ENCODE measurements at places on chromosomes 13 and 19.

DNA sequence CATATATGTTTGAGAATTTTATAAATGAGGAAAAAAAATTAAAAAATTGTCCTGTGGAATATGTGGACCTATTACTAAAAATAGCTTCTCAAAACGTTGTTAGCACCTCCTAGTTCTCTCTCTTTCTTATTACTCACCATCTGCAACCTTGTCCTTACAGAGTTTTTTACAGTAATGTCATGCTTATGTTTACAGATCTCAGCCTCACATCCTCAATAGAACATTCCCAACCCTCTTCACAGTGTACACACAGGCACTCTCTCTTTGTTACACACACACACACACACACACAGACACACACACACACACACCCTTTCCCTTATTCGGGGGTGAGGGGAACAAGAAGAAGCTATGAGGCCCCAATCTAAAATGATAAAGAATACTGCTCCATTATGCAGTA is 197.7 kb downstream of the SLITRK6 start:
- DNase-seq: no peak

GRCh38 chr19:17909003-17909732 is 23.6 kb upstream of the CCDC124 start:
- DNase-seq: no peak

GRCh38 chr13:100534147-100534843 is 54.3 kb downstream of the GGACT start:
- DNase-seq: no peak

DNA sequence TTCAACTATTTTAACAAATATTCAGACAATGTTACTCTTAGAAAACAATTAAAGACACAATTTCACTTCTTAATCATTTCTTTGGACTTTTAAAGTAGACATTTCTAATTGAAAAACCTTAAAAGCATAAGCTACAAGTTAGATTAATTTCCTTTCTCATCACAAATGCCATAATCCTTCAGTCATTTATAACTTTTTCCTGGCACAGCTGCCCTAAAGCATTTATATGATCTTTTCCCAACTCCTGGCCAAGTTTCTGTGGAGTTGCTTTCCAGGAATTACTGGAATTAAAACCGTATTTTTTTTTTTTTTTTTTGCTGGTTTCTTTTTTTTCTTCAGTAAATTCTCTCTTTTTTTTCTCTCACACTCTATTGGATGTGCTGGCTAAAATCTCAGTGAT is 615.9 kb downstream of the TBC1D4 start:
- DNase-seq: no peak

- no peak for DNase-seq
Measured at GRCh38 chr19:5032101-5032967, 63.4 kb downstream of the KDM4B start.

GRCh38 chr19:19475849-19476828 is 39.2 kb downstream of the TSSK6 start:
- DNase-seq: no peak

DNA sequence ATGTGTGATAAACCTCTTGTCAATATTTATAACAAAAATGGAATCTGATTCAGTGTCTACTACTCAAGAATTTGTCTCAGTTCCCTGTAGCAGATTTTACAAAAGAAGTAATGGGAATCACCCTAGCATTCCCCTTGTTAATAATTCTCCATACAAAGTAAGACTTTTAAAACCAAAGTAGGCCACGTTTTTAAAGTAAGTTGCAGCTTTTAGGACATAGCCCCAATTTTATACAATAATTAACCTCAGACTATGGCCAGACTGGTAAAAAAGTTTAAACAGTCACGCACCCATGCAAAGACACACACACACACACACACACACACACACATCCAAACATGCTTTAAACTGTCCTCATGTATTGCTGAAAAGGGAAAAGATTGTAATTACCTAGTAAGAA is 589.9 kb downstream of the PCDH9 start:
- DNase-seq: no peak

DNA sequence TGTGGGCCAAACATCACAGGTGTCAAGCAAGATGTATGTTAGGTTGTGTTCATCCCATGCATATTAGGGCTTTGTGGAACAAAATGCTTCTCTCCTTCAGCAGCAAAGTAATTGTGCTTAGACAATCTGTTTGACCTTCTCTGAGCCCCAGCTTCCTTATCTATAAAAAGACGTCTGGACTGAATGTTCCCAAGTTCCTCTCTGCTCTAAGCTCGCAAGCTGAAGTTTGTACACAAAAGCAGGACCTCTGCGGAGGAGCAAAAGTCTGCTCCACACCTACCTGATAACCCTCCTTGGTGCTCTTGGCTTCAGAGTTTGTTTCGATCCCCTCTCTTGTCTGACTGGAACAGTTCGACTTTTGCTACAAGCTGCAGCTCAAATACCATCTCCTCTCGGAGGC is 95.7 kb upstream of the UBL3 start:
- DNase-seq: no peak

GRCh38 chr13:39676315-39676876 is 20.9 kb downstream of the COG6 start:
- no peak for DNase-seq

GRCh38 chr19:1851654-1852580 is 3.6 kb upstream of the REXO1 start:
- no peak for DNase-seq

DNA sequence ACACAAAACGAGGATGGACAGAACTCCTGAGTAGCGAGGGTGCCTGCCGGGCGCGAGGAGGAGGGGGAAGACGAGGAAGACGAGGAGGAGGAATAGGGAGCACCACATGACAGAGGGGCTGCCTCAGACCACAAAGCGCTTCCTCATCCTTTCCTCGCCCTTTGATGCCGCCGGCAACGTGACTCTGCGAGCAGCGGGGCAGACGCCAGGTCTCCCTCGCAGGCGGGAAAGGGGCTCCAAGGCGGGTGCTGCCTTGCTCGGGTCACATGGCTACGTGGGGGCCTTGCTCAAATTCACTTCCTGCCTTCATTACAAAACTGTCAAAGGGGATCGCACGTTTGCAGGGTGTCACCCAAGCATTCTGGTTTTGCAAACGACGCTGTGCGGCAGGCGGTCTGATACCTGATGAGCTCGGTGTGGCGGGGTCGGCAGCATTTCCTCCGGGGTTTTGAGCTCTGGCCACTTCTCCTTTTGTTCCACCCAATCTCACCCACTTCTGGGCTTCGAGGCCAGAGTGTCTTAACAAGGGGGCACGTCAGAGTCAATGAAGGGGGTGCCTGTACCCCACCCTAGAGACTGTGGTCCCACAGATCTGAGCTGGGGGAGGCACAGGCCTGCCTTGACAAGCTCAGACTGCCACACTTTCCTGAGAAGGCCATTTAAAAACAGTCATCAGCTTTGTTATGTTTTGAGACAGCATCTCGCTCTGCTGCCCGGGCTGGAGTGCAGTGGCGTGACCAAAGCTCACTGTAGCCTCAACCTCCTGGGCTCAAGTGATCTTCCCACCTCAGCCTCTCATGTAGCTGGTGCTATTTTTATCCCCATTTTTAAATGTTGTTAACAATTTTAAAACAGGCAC is 14.9 kb downstream of the MAP2K2 start:
- no peak for DNase-seq

- no peak for DNase-seq
Measured at GRCh38 chr13:60164234-60164889, 634 bp upstream of the DIAPH3 start.

DNA sequence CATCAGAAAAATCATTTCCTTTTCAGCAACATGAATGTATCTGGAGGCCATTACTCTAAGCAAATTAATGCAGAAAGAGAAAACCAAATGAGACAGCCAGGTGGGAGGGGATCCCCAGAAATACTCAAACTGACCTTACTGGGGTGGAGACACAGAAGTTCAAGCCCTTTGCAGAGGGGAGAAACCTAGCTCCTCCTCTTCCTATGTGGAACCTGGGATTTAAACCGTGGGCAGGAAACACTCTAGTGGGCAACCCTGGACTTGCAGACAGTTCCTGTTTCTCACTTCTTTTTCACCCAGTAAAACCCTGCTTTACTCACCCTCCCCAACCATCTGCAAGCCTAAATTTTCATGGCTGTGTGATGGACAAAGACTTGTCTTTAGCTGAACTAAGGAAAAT is 61.3 kb downstream of the SLITRK6 start:
- DNase-seq: no peak

GRCh38 chr13:113805431-113806103 is 46.5 kb downstream of the TMEM255B start:
- no peak for DNase-seq

GRCh38 chr13:76016799-76017400 is 380.8 kb downstream of the LMO7 start:
- no peak for DNase-seq

- no peak for DNase-seq
Measured at GRCh38 chr13:20491926-20492435, 33.7 kb downstream of the CRYL1 start.

DNA sequence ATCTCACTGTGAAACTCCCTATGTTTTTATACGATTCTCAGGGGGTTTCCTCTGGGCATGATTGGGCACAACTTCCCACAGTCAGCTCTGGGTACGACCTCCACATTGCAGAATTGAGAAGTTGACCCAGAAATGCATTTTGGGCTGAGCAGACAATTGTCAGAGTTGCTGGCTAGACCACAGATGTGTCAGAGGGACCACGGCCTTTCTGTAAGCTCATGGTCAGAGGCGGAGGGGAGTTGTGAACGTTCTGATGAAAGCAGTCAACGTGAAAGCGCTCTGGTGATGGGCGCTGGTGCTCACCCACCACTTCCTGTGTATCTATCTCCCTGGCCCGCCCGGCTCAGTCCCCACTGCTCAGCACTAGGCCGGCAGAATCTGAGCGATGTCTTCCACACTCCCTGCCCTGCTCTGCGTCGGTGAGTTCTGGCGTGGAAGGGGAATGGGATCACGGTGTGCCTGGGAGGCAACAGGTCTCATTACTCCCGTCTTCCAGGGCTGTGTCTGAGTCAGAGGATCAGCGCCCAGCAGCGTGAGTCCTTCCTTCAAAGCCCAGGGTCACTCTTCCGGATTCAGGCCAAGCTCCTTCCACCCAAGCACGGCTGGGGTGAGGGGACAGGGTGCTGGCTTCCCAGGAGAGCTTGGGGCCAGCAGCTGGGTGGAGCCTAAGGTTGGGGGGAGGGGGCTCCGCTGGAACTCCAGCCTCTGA is at the start of gene NCR1:
NCR1 (plus strand) TSS at position 346 of the 709 bp plus-strand sequence; CDS start at position 386, 40 bp downstream.
- DNase-seq: no peak

DNA sequence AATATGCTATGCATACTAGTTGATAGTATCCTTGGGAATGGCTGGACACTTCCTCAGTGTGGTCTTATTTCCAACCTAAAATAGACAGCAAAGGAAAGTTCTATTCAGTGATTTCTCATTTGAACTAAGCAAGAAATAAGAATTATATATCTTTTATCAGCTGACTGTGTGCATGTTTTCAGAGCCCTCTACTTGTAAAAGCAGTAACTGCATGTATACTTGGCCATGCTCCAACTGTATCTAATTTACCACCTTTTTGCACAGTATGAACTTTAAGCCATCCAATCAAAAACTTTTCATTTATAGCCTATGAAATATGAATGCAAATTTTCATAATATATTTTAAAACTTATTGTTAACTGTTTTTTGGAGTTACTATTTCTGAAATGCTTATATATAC is 136.4 kb upstream of the PCDH9 start:
- DNase-seq: no peak

DNA sequence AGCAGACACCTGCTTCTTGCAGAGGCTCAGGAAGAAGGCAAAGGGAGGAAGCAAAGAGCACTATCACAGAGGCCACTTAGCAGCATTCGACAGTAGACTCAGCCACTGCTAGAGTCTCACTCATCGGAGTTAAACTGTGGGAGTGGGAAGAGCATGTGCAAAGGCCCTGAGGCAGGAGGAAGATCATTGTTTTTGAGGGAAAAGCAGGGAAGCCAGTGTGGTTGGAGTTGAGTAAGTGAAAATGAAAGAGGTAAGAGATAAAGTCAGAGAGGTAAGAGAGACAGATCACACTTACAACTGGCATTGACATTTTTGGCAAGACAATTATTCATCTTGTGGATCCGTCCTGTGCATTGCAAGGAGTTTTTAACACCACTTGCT is 41.1 kb upstream of the CEACAM20 start:
- no peak for DNase-seq

GRCh38 chr13:41622432-41623429 is 165.4 kb downstream of the RGCC start:
- no peak for DNase-seq

DNA sequence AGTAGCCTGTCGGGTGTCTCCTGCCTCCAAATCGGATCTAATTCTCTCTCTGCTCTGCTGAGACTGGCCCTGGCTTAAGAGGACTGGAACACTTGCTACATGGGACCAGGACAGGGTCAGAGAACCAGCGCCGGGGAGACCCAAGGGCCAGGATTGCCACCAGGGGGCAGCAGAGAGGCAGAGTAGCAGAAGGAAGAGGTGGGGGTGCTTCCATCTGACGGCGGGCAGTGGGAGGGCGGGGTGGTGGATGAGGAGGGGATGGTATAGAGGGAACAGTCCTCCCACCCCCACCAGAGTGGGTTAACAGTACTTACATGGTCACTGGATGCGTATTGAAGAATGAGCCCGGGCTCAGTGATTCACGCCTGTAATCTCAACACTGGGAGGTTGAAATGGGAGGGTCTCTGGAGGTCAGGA is 11.9 kb downstream of the SELENOW start:
- peak; percentile 18 for DNase-seq

- no peak for DNase-seq
Measured at GRCh38 chr19:43407416-43408005, 7.2 kb upstream of the TEX101 start.

DNA sequence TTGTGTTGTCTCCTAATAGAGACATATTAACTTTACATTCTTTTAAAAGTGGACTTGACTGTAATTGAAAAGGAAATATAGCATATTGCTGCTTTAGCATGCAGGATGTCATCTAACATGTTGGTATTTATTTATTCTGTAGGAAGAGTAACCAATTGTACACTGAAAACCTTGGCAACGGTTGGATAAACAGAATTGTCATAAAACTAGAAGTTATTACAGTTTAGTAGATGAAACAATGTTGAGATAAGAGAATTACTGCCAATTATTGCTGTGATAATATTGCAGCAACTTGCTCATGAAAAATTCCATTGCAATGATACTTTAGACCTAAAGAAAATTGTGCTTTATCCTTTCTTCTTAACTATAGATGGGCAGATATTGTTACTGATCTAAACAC is 7.6 kb upstream of the ERCC5 start:
- no peak for DNase-seq

GRCh38 chr19:12664406-12665280 is 1.9 kb downstream of the MAN2B1 start:
- no peak for DNase-seq

DNA sequence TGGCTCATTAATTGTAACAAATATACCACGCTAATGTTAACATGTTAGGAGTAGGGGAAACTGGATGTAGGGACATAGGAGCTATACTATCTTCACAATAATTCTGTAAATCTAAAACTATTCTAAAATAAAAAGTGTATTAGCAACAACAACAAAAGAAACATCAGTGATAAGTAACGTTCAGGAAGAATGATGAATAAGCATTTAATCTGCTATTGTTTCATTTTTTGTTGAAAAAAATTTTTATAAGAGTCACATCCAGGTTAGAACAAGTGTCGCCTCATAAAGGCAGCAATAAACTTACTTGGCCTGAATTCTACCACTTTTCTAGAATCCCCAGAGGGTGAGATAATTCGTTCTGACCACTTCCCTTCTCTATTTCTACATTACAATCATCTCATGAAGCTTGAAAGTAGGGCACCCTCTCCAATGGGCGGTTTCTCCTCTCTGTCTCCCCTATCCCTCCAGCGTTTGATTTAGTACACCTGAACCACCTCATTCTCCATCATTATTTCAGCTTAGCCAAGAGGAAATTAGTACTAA is 253.1 kb upstream of the IPO5 start:
- no peak for DNase-seq
